ENCODE measurements at places on chromosomes 2 and 18.
A peak's percentile ranks its signal among the peaks of the same experiment; 100 is the strongest.

DNA sequence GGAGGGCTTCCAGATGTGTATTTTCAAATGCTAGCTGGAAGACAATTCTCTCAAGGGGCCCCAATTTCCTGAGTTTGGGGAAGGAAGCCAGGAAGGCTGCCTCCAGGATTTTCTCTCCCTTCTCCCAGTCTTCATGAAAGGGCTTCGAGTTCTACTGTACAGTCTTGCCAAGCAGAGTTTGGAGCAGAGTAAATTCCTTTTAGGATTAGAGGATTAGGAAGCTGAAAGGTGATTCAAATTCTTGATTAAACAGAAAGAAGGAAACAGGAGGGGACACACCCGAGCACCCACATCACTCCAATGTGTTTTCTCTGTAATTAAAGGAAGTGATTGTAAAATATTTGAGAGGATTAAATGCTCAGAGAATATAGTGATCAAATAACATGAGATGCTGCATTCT is 217.8 kb downstream of the SETBP1 start:
- H3K36me3 ChIP-seq, result no peaks in the 10 kb centered on the region
- no peak for DNase-seq
- no peaks in the 10 kb centered on the region for H3K27me3 ChIP-seq
- H3K27ac ChIP-seq, result no peak overlapping the region
- no peak overlapping the region for H3K4me3 ChIP-seq
- H3K4me1 ChIP-seq, result peaks cover 2% of the 10 kb centered on the region

- no peak for DNase-seq
- peaks cover 9% of the 10 kb centered on the region for H3K27me3 ChIP-seq
- H3K27ac ChIP-seq, result no peak overlapping the region
Observed at GRCh38 chr18:59649591-59649990, 47.6 kb downstream of the CCBE1 start.

GRCh38 chr18:9243029-9243428 is 91.5 kb upstream of the TWSG1 start:
- H3K4me3 ChIP-seq, result no peak overlapping the region
- H3K36me3 ChIP-seq, result peaks cover 5% of the 10 kb centered on the region
- no peaks in the 10 kb centered on the region for H3K27me3 ChIP-seq
- peak overlapping the region; percentile 33 for H3K27ac ChIP-seq
- no peak for DNase-seq

DNA sequence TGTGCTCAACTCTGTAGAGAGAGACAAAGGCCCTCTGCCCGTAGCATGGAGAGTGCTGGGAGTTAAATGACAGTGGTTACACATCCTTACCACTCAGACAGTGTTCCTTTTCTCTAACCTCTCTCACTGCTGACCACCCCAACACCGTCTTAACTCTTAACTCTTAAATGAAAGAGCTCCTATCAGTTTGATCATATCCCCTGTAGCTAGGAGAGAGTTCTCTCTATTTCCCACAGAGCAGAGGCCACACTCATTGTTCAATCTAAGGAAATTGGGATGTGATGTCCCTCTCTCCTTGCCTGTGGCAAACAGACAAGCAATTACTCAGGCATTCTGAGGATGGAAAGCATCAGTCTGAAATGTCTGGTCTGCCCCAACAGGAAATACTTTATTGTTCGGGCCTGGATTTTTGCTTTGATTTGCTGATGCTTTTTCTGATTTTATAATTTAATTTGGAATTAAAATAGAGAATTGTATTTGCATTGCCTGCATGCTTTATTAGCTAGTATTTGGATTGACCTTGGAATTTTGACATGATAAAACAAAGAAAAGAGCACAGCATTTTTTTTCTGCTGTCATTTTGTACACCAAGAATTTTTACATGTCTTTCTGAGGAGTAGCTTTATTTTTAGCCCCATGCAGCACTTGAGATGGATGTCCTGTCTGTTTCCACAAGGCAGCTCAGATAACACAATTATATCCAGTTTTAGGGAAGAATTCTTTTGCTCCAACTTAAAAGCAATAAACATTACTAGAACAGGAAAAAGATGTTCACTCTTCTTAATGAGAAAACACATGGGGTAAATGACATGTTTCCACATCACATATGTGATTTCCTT is 27.7 kb upstream of the IER3IP1 start:
- DNase-seq, result no peak
- H3K27me3 ChIP-seq, result peaks cover 8% of the 10 kb centered on the region
- no peak overlapping the region for H3K4me3 ChIP-seq
- no peaks in the 10 kb centered on the region for H3K36me3 ChIP-seq

DNA sequence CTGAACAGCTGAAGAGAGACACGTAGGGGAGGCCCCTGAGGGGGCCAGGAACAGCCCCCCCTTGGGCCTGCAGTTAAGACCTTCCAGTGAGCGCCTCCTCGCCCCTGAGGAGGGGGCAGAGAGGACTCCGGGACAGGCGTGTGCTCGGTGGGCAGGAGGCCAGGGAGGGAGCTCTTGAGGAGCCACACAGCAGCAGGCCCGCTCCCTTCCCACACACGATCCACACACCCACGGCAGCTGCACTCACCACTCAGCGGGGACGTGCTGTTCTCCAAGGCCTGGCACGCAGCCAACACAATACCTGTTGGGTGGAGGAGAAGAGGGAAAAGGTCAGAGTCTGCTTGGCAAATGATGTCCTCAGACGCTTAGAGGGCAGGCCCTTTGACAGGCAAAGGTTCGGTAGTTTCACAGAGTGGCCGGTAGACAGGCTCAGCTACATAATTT is 39.0 kb downstream of the TGFA start:
- no peaks in the 10 kb centered on the region for H3K27me3 ChIP-seq
- no peak overlapping the region for H3K27ac ChIP-seq
- H3K36me3 ChIP-seq, result no peaks in the 10 kb centered on the region
- DNase-seq, result no peak

DNA sequence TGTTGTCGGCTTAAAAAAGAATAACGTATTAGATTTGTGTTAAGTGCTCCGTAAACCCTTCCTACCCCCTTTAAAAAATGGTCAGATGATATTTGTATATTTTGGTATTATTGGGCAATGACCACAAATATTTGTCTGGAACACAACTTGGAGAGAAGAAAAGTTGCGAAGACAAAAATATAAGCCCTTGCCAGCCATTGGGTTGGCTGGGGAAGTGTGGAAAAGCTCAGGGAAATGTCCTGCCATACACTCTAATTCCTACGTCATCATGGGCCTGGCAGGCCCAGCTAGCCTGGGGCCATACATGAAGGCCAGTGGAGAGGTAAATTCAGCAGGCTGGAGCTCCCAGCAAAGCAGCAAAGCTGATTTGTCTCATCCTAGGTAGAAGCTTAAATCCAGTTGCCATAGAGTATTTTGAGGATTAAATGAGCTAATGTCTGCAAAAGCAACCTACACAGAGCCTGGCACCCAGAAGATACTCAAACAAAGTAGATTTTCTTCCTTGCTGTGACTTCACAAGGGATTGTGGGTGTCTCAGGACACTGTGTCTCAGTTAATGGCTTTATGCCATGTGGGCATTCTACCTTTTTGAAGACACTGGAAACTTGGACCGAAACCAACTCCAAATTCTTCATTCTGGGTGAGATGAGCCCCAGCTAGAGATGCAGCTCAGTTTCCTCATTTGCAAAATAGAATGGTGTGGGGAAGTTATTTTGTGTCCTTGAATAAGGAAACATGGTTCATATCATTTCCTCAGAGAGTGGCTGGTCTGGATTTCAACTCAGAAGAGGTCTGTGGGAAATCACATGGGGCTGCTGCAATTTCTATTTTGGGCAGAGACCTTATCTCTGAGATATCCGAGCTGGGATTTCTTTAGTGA is 87.9 kb upstream of the MAP4K3 start:
- H3K4me1 ChIP-seq, result no peaks in the 10 kb centered on the region
- peaks cover 6% of the 10 kb centered on the region for H3K36me3 ChIP-seq
- H3K27ac ChIP-seq, result no peak overlapping the region
- H3K4me3 ChIP-seq, result no peak overlapping the region

DNA sequence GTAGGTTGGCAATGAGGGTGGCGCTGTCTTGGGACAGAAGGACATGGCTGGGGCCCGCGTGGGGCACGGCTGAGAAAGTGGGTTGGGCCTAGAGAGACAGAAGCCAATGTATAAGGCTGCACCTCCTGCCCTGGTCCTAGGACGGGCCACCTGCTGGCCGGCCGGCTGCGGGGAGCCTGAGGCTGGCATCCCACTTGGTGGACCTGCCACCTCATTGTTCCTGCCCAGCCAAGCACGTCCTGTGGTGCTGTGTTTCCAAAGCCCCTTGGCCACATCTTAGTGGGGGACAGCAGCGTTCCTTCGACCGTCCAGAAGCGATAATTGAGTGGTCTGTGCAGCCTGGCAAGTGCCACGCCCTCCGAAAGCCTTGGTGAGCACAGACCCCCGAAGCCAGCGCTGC is 223.9 kb downstream of the LDLRAD4 start:
- H3K27me3 ChIP-seq, result no peaks in the 10 kb centered on the region
- no peaks in the 10 kb centered on the region for H3K36me3 ChIP-seq

GRCh38 chr2:71951718-71952404 is 195.8 kb downstream of the CYP26B1 start:
- DNase-seq, result no peak
- peaks cover 8% of the 10 kb centered on the region for H3K27me3 ChIP-seq
- peaks cover 8% of the 10 kb centered on the region for H3K36me3 ChIP-seq
- no peak overlapping the region for H3K4me3 ChIP-seq
- H3K4me1 ChIP-seq, result no peaks in the 10 kb centered on the region

DNA sequence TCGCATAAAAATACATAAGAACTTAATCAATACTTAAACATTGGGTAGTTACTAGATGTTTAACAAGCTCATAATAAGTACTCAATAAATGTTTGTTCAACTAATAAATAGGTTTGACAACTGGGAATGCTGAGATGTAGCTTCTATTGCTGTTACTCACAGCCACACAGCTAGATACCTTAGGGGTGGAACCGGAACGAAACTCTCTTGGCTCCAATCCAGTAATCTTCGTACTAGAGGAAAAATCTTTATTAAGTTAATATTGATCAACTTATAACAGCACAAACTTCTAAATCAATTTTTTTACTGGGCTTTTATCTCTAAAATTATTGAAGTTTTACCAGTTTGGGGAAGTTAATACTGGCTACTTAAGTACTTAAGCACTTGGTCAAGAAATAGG is 247.8 kb downstream of the PAX3 start:
- H3K27me3 ChIP-seq, result peaks cover 33% of the 10 kb centered on the region
- no peaks in the 10 kb centered on the region for H3K36me3 ChIP-seq
- H3K27ac ChIP-seq, result no peak overlapping the region
- H3K4me3 ChIP-seq, result no peak overlapping the region
- no peak for DNase-seq

- no peak overlapping the region for H3K27ac ChIP-seq
- peaks cover under 1% of the 10 kb centered on the region for H3K4me1 ChIP-seq
- no peak for DNase-seq
- H3K27me3 ChIP-seq, result no peaks in the 10 kb centered on the region
- H3K4me3 ChIP-seq, result no peak overlapping the region
Observed at GRCh38 chr2:111205774-111206173, 85.1 kb downstream of the BCL2L11 start.
